Mesenteric fat pad (tissue), 1 donor: ENCODE measurements at places on chromosomes 12 and 14. TPM values are rescaled to one million over a fixed set of nuclear protein-coding genes. Genes with fewer than 3 reads are reported as not detected.

The TCL1B gene
- total RNA-seq: not detected

The LRIG3 gene
- total RNA-seq: 17.6 TPM

The KRT74 gene
- total RNA-seq: not detected

The FAM90A1 gene
- 0.48 TPM for total RNA-seq

The SLC7A8 gene
- 33.4 TPM for total RNA-seq

The RHEBL1 gene
- 0.42 TPM for total RNA-seq

The ABCD2 gene
- total RNA-seq: 26.0 TPM

The ADAM20 gene
- total RNA-seq: 1.1 TPM
